ENCODE measurements at places on chromosomes 3 and 15. TPM values are rescaled to one million over a fixed set of nuclear protein-coding genes. Genes with fewer than 3 reads are reported as not detected.

GRCh38 chr3:110650741-110651140 lies 420.9 kb upstream of the NECTIN3 start:
- DNase-seq = no peak

- DNase-seq = no peak
Measured at GRCh38 chr3:64027658-64028057, 4.4 kb upstream of the PSMD6 start.

DNA sequence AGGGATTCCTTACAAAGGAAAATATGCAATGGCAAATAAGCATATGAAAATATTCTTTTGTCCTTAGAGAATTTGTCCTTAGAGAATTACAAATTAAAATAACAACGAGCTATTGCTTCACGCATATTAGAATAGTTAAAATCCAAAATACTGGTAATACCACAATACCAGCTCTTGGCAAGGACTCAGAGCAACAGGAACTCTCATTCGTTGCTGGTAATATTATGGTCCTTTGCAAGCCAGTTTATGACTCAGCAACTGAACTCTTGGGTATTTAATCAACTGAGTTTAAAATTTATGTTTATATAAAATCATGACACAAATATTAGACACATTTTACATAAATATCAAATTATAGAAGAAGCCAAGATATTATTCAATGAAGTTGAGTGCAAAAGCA lies 1730.4 kb downstream of the SI start:
- no peak for DNase-seq

- DNase-seq = no peak
Measured at GRCh38 chr15:47727676-47728075, 10.4 kb downstream of the SEMA6D start.

The PLCD1 gene
- 21.0 TPM for total RNA-seq

GRCh38 chr15:51982770-51983103 lies 11.2 kb upstream of the LEO1 start:
- no peak for DNase-seq

DNA sequence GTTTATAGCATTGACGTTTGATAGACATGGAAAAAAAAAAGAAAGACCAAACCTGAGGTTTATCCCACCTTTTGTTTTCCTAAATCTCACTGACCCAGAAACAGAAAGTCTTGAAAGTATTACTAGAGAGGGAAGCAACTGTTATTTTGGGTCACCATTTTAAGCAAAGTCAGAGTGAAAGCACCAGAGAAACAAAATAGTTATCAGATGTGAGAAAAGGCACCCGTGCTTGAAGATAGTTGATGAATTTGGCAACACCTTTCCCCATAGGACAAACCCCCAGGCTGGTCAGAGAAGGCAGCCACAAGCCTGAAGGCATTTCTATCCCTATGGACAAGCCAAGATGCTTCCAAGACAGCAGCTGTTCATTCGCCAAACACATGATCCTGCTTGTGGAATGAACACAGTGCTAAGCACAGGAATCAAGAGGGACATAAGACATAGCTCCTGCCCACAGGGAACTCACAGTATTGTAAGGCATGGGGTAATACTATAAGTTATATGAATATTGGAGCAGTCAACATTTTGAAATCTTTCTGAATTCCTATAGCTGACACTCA lies 170.9 kb downstream of the ERC2 start:
- no peak for DNase-seq

The SERINC4 gene
- not detected for total RNA-seq

The ZNF385D gene
- total RNA-seq = 7.7 TPM

GRCh38 chr3:11060500-11061251 lies 68.1 kb downstream of the SLC6A1 start:
- DNase-seq = no peak

DNA sequence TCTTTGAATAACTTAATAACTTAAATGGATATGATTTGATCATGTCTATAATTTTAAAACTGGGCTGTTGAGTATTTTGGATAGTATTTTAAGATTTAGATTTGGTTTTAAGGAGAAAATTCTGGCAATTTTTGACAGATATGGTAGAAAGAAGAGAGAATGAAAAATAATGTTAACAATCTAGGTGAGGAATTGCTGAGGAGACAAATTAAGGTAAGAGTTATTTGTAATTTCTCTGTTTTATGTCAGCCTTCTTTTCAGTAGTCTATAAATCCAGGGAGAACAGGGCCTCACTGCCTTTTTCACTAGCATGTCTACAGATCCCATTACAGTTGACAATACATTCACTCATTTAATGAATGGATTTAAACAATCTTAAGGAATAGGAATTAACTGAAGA lies 144.7 kb downstream of the SERPINI1 start:
- no peak for DNase-seq

- no peak for DNase-seq
Measured at GRCh38 chr3:197144188-197144587, 114.6 kb upstream of the MELTF start.

The GRAMD1C gene
- not detected for total RNA-seq

The TTC23 gene
- 14.7 TPM for total RNA-seq

DNA sequence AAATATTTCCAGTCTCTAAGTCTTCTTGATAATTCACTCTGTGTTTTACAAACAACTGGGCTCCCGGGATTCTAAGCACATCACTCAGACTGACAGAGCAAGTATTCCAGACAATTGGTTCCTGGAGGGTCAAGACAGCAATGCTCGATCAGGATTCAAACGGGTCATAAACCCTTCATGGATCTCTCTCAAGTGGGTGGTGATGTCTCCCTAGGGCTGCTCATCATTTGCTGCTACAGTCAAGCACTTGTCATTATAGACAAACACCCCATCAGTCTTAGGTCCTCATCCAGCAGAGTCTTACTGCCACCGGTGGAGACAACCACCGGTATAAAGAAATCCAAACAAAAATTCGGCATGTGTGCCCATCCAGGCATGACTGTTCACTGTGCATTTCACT lies 921.1 kb downstream of the FHIT start:
- DNase-seq = no peak

GRCh38 chr3:43707266-43707665 lies 16.5 kb downstream of the ABHD5 start:
- no peak for DNase-seq
